WTC11 (cell line): ENCODE measurements at places on chromosomes 7 and 10.

- no peak for DNase-seq
Observed at GRCh38 chr7:146090023-146090645, 26.5 kb upstream of the CNTNAP2 start.

DNA sequence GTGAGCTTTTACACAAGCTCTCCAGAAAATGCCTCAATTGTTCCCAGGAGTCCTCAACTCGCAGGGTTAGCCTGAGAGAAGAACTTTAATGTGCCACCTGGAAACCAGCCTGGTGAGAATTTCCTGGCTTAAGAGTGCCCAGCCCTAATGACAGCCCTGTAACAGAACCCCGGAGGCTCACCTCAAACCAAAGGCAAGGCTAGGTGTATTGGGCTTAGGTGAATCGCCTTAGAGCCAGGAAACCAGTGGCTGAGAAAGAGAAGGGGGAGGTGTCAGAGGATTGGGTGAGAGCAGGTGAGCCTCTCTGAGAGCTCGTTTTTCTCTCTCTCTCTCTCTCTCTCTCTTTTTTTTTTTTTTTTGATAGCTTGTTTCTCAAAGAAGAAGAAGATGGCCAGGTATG, 7.3 kb downstream of the OCM2 start:
- DNase-seq = no peak

DNA sequence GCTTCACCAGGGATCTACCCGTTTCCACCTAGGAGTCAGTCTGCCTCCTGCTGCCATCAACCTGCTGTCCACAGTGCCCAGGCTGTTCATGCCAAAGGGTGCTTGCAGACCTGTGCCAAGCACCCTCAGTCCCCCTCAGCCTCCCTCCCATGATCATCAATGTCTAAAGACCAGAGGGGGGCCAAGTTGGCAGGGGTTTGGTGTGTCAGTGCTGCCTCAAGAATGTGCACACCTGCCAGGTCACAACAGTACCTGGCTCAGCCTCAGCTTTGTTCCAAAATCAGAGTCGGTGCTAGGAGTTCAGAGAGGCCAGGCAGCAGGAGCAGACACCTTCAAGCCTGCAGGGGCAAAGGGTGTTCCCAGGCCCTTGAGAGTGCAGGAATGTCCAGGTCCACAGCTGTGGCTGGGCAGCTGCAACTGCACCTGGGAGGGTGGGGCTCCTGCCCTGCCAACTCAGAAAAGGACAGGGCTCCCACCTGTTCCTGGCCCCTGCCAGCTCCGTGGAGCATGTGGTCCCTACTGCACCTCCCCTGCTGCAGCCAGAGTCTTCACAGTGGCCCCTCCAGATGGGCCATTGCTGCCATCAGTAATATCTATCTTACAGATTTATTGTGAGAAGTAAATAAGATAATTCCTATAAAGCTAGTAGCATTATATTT, 219.5 kb downstream of the POLR1F start:
- no peak for DNase-seq

- no peak for DNase-seq
Observed at GRCh38 chr10:17609523-17610079, 7.6 kb downstream of the HACD1 start.

DNA sequence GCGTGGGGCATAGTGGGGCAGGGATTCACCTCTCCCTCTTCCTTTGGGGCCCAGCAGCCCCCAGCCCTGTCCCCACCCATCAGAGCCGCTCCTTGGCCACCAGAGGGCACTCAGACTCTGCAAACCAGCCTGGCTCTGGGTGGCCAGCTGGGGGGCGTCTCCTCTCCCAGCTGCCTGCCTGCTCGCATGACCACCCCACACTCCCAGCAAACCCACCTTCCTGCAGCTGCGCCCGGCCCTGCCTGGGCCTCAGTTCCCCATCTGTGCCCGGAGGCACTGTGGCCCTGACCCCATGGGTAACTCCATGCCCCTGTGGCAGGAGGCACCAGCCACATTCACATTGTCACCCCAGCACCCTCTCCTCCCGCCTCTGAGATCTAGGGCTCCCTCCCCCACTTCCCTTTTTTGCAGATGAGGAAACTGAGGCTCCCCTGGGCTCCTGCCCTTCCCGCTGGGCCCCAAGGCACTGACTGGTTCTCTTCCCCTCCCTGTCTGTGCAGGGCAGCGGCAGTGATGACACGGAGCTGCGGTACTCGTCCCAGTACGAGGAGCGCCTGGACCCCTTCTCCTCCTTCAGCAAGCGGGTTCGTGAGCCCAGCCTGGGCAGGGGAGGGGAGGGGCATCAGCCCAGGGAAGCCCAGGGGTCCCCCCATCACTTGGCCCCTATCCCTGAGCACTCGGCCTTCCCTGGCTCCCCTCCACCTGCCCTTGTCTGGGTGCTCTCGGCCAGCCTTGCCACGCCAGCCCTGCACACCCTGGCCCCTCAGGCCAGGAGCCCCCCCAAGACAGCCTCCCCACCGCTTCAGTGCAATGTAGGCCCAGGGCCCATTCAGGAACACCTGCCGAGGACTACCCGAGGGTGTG, 6.9 kb upstream of the SH2B2 start:
- DNase-seq = peak; percentile 81

- DNase-seq = no peak
Observed at GRCh38 chr10:69406816-69407580, 9.7 kb downstream of the TACR2 start.

DNA sequence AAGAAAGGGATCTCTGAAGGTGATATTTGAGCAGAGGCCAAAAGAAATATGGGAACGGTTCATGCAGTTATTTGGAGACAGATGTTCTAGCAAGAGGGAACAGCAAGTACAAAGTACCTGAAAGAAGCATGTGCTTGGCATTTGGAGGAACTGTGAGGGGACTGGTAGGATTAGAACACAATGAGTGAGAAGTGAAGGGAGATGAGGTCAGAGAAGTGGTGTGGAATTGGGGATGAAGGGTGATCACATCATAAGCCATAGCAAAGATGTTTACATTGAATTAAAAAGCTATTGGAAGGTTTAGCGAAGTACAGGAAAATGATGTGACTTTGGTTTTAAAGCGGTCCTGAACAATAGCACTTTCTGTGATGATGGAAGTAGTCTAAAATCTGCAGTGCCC, 402.4 kb upstream of the LRGUK start:
- DNase-seq = no peak

DNA sequence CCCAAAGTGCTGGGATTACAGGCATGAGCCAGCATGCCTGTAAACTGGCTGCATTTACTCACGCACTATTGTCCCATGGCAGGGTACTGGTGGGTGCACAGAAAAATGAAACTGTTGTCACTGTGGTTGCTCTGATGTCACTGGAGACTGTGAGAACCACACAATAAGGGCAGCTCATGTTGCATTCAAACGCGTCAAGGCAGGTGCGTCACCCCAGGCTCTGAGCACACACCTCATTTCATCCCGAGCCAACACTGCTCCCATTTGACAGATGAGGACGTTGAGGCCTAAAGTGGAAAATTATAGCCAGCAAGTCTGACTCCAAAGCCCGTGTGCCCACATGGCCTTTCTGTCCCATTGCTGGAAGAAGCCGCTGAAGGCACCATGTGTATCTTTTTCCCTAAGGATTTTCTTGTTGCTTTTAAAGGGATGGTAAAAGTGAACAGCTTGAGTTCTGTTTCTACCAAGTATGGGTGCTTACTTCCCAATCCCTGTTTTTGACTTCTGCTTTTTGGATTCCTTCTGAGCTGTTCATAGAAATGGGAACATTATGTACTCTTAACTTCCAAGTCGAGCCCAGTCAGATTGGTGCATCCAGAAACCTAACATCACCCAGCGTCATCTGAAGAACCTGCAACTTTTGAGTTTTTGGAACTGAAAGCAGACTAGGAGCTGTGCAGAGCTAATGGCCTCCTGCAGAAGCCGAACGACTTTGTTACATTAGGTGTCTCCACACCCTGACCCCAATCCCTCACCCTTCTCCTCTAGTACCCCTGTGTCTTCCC, 60.1 kb upstream of the CARD11 start:
- DNase-seq = no peak

- no peak for DNase-seq
Observed at GRCh38 chr10:84159076-84159685, 14.4 kb upstream of the GPR15LG start.
